ENCODE measurements at places on chromosomes 4 and X.
A peak's percentile ranks its signal among the peaks of the same experiment; 100 is the strongest.

DNA sequence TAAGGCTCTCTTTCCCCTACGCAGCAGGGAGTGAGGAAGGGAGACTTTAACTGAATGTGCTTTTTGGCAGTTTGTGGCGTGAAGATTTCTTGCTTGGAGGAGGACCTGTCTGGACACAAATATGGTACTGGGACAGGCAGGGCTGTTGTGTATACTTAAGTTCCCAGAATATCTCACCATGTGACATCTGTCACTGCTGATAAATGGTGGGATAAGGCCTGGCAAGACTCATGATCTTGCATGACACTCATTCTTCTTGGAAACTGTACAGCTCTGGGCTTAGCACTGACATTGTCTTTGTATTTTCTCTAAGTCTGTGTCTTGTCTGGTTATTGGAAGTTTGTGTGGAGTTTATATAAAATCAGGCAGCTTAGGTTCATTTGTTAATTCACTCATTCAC lies 93.1 kb downstream of the STK32B start:
- no peak for DNase-seq

- DNase-seq, result no peak
These were observed 7.8 kb upstream of the MCUB start for GRCh38 chr4:109552237-109552636.

GRCh38 chr4:77631276-77631675 lies 25.7 kb downstream of the CXCL13 start:
- no peak for DNase-seq

- no peak for DNase-seq
These were observed 91.1 kb downstream of the SEL1L3 start for GRCh38 chr4:25771672-25772071.

DNA sequence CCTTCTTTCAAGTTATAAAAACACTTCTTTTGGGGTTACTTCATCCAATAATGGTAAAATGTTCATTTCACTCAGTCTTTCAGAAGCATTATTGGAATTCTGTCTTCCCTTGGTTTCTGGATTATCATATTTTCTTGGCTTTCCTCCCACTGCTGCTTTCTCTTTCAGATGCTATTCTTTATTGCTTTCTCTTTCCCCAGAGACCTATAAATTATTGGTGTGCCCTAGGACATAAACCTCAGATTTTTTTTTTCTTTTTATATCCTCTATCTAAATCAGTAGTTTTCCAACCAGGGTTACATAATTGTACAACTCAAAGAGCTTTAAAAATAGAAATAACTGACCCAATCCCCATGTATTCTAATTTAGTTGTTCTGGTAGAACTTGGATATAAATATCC lies 1005.5 kb downstream of the ARAP2 start:
- DNase-seq, result no peak

GRCh38 chr4:25823632-25824031 lies 39.2 kb downstream of the SEL1L3 start:
- DNase-seq, result no peak

DNA sequence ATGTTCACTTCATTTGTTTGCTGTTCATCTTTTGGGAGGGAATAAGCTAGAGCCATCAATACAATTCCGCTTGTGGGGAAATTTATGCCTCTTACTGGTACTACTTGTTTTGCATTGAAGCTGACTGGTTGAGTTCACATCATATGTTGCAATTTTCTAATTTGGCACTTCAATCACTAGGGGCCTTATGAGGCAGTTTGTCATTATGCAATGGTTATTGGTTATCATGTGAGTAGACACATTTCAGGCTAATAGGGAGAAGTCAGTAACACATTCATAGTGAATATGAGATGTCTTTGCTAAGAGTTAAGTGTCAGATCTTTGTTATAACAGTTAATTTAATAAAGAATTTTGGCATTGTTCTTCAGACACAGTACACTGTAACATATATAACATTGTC lies 5.0 kb downstream of the RPL36A start:
- DNase-seq, result no peak

DNA sequence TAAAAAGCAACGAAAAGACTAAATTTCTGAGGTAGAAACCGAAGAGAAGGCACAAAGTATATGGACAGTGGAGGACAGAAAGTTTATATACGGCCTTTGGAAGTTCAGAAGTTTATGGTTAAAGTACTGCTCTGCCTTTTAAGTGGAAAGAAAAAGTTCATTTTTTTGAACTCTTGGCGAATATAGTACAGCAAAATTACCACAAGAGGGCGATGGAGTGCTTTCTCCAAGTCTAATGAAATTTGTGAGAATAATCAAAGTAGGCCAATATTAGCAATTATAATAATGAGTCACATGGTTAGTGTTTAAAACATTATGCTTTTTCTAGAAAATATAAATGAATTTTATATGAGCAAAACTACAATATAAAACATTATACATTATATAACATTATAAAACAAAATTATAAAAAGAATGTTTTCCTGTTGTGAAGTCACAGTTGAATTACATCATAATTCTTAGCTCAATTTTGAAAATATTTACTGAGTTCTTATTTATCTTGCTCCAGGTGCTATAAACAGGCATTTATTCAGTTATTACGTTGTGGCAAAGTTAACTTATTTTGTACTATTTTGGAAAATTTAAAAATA lies 136.2 kb upstream of the BMPR1B start:
- DNase-seq, result peak; percentile 18

GRCh38 chrX:65985922-65986588 lies 53.8 kb downstream of the VSIG4 start:
- DNase-seq, result no peak

GRCh38 chrX:97446298-97446882 lies 562.7 kb downstream of the RPA4 start:
- DNase-seq, result no peak

- no peak for DNase-seq
These were observed 54.2 kb downstream of the PLAC1 start for GRCh38 chrX:134603806-134604700.

GRCh38 chr4:83012200-83012686 lies 1.6 kb upstream of the LIN54 start:
- DNase-seq, result no peak

DNA sequence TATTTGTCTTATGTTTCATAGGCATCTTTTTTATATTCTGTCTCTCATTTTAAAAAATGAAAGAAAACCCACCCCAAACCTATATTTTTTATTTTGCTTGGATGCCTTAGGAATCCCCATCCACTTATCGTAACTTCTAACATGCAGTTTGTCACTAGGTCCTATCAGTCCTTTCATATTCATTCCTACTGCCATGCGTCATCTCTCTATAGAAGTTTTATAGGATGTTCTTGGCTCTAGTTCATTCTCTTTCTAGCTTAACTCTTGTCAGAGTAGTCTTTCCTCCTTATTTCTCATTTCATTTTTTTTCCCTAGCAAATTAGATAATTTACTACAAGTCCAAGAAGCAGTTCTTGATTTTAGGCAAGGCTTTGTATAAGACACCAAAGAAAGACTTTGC lies 92.7 kb downstream of the LARP1B start:
- no peak for DNase-seq

GRCh38 chrX:113260474-113260873 lies 419.8 kb upstream of the AMOT start:
- DNase-seq, result no peak

DNA sequence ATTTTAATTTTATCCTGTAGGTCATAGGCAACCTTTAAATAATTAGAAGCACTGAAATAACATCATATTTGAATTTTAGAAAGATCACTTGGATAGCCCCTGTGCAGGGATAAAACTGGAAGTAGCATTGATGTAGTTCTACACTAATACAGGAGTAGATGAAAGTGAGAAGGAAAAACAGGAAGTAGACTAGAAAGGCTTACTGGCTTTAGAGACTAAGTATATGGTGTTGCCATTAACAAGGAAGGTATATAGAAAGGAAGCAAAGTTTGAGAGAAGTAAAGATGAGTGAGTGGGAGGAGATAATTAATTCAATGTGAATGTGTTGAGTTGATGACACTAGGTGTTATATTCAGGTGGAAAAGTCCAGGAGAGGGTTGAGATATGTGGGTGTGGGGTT lies 73.1 kb upstream of the EPGN start:
- DNase-seq, result no peak

- DNase-seq, result peak; percentile 75
These were observed 16.1 kb upstream of the USO1 start for GRCh38 chr4:75708218-75708691.

DNA sequence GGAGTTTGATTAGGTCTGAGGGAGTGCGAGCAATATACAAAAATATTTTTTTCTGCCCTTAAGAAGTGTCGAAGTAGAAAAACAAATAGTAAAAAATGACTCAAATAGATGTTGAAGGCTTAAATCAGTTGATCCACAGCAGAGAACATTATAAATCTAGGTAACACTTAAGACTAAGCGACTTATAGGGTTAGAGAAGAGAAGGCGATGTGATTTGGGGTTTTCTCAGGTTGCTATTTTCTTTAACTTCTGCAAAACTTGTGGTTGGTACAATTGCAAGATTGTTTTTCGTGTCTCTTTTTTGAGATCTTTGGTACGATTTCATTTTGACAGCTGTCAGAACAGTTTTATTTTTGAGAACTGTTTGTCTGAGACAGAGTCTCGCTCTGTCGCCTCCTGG lies 1479.5 kb downstream of the PCDH7 start:
- no peak for DNase-seq

GRCh38 chrX:108123591-108124366 lies 32.2 kb downstream of the ATG4A start:
- DNase-seq, result no peak

DNA sequence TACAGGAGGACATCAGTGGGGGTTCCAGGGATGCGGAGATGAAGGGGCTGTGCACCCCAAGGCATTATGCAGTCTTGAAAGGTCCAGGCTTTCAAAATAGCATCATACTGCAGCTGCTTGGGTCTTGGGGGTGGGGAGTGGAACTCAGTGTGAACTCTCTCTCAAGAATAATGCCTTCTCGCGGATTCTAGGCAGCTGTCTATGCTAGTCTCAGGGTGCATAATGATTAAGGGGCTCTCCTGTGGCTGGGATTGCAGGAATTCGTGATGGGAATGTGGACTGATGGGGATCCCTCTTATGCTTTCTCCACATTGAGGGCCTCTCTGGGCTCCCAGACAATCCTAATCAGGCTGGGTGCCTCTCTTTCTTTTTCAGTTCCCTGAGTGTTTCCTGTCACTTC lies 172.2 kb upstream of the ARHGAP24 start:
- no peak for DNase-seq

DNA sequence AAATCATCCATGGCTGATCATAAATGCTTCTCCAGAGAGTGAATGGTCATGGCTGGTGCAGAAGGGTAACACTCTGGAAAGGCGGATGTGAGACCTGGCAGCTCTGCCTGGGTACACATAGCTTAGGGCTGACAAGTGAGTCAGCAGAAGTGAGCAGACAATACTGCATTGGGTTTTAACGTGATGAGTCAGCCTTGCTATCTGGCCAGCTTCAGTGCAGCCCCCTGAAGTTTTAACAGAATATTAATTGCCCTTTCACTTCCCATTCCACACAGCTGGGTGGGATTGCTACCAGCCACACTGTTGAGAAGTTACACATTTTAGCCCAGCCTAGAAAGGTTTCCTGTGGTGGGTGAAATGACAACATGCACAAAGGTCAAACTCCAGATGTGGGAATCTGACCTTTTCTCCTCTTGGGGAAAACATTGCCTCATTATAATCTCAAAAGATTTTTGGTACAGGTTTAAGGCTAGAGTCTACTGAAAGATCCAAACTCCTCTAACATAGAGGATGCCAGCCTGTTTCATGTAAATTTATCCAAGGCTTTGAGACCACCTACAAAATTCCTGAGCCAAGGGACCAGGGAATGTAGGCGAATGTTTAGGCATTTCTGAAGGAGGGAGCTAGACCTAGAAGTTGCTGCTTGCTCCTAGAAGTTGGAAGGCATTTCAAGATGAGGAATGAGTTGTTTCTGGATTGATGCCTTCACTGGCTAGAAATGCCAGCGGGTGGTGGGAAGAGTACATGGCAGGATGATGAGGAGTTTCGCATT lies 230.3 kb upstream of the PGRMC2 start:
- DNase-seq, result peak; percentile 82

GRCh38 chr4:3047464-3048286 lies 26.7 kb downstream of the HTT-AS start:
- peak; percentile 22 for DNase-seq

DNA sequence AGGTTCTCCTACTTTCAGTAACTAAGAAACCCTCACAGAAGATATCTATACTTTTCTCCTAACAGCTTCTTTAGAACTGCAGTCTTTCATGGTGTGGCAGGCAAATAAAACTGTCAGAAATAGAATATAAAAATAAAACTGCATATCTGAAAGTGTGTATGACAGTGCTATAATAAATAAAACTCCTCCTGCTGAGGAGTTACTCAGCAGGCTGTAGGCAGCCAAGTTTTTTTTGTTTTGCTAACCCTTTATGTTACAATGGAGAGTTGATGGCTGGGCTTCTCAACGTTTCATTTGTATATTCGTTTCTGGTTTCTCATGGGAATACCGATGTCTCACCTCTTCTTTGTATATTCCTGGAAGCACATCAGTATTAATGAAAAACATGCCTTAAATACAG lies 18.2 kb upstream of the UGT2B10 start:
- DNase-seq, result no peak

DNA sequence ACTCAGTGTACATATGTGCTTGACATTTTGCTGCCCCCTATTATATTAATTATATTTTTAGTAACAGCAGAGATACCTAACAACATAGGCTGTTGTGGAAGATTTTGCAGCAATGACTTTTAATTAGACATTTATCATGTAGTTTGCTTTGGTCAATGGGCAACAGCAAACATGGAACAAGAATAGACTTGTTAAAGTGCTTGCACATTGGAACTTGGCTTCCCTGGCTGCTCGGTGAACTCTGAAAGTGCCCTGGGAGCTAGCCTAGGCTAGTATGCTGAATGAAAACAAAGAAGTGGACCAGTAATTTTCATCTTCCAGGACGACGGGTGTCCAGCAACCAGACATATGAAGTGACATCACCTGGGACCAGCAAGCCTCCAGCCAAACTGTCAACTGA lies 1157.1 kb downstream of the ARAP2 start:
- DNase-seq, result no peak

- no peak for DNase-seq
These were observed 90.5 kb downstream of the FBXO8 start for GRCh38 chr4:174192943-174193342.

GRCh38 chrX:136021160-136021559 lies 35.9 kb downstream of the SLC9A6 start:
- DNase-seq, result no peak

- DNase-seq, result no peak
These were observed 574.3 kb upstream of the DIPK2B start for GRCh38 chrX:45774961-45775360.

DNA sequence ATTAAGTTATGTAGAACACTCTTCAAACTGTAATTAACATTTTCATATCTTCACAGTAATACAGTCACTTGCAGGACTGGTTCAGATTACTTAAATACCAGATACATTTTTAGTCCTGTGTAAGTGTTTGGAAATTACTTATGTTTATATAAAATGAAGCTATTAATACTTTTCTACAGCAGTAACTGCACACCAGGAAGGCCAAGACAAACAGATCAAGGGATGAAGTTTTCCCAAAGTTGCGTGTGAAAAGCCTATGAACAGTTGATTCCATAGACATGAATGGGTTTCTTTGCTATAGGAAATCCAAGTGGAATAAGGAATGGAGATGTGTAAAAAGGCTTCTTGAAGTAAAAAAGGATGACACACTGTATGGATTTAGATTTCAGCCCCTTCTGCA lies 28.9 kb upstream of the DRP2 start:
- DNase-seq, result no peak

Data from epithelial cell of proximal tubule (primary cell).